ENCODE measurements at places on chromosomes 2 and 18. TPM values are rescaled to one million over a fixed set of nuclear protein-coding genes. Genes with fewer than 3 reads are reported as not detected.

- no peak for DNase-seq
Observed at GRCh38 chr2:9373047-9373446, 50.3 kb downstream of the ITGB1BP1 start.

- DNase-seq = no peak
Observed at GRCh38 chr2:167355821-167356220, 467.5 kb downstream of the XIRP2 start.

EVA1A gene
- total RNA-seq = 9.7 TPM

CCL20 gene
- 1.6 TPM for total RNA-seq
